Stimulated activated CD4-positive, alpha-beta T cell treated with anti-CD3 and anti-CD28 coated beads, Interleukin-12 subunit alpha, Interleukin-12 subunit beta, amount 100 ng/mL, for 4 hours (primary cell): ENCODE measurements at places on chromosomes 1 and 21.
A peak's percentile ranks its signal among the peaks of the same experiment; 100 is the strongest.

- no peak for DNase-seq
Observed at GRCh38 chr1:16088351-16088911, 15.0 kb upstream of the FAM131C start.

GRCh38 chr21:34912022-34912945 is 136.8 kb downstream of the RUNX1 start:
- DNase-seq = no peak

DNA sequence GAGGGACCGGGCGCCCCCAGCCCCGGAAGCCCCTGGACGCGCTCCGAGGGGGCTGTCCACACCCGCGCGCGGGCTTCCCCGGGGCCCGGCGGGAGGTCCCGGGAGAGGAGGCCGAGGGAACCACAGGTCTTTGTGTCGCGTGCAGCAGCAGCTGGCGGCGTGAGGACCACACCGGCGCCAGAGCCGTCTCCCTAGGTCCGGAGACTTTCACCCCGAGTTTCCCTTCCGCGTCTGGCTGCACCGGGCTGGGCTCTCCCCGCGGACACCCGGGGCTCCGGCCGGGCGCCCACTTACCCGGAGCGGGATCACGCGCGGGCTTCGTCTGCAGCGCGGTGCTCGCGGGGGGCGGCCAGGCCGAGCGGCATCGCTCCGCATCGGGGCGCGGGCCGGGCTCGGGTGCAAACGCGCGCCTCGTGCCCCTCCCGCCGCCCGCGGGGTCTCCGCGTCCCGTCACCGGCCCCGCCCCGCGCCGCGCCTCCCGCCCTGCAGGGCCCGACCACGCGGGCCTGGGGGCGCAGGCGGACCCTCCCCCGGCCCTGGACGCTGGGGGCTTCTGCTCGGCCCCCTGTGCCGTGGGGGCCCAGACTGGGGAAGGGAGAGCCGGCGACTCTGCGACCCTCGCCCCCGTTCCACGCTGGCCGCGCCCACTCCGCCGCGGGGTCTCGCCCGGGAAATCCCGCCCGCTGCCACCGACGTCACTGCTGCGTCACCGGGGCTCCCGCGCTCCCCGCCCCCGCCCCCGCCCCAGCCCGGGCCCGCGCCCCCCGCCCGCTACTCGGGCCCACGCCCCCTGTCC is at the start of gene GNG4:
Gene GNG4 (minus strand): TSS at position 417 of the 796 bp plus-strand sequence. CDS start 65,946 bp downstream, outside the sequence.
- DNase-seq = no peak

- DNase-seq = no peak
Observed at GRCh38 chr1:30422251-30422650, 301.1 kb downstream of the MATN1 start.

- DNase-seq = no peak
Observed at GRCh38 chr1:226406401-226406881, 1.5 kb downstream of the PARP1 start.

- DNase-seq = no peak
Observed at GRCh38 chr1:54815086-54815876, 14.2 kb upstream of the TTC22 start.

GRCh38 chr1:151968058-151968457 is 25.6 kb downstream of the S100A10 start:
- DNase-seq = peak; percentile 23

DNA sequence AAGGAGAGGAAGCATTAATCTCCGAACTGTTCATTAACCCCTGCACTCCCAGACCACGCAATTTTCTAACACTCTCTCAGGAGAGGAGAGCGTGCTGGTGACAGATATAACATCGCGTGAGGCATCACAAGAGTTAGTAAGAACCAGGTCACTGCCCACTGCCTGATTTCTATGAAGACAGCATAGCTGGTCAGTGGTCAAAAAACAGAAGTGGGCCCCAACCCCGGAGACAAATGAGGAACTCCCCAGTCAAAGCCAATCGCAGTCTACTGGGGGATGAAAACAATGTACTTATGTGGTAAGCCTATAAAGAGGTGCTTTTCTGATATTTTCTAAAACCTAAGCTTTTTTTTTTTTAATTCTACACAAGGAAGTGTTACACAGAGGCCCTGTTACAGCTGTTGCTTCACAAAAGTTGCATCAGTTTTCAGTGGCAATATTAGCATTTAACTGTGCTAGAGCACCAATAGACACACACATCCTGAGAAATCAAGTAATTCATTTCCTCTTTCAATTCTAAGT is 231.8 kb upstream of the IRF2BP2 start:
- no peak for DNase-seq

DNA sequence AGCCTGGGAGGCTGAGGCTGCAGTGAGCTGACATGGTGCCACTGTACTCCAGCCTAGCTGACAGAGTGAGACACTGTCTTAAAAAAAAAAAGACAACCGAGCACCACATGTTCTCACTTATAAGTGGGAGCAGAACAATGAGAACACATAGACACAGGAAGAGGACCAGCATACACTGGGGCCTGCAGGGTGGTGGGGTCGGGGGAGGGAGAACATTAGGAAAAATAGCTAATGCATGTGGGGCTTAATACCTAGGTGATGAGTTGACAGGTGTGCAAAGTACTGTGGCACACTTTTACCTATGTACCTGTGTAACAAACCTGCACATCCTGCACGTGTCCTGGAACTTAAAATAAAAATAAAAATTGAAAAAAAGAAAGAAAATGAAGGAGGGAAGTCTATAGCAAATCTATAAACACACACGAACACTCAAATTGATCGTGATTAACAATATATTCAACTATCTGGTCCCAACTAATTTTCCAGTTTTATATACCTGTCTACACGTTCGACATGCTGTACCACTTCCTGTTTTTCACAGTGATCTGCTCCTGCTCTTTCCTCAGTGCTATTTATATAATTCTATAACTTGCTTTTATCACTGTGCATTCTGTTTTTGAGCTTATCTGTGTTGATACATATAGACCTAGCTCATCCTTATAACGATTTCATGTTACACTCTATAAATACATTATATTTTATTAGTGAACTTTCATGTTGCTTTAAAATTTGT is 27.2 kb downstream of the AK5 start:
- DNase-seq = no peak

DNA sequence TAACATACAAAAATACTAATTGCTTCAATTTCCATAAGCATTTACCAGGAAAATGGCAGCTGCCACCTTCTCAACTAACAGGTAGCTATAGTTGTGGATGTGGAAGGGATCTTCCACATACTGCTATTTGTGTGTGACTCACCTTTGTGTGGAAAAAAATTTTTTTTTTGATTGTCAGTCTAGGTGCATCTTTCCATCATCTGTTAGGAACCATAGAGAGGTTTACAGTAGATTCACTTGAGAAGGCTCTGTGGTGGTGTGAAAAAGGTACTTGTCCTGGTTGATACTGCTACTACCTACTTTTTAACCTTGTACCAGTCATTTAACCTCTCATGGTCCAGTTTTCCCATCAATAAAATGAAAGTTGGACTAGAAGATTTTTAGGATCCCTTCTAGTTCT is 12.9 kb downstream of the DDX20 start:
- no peak for DNase-seq

- DNase-seq = no peak
Observed at GRCh38 chr1:93599479-93599878, 82.2 kb downstream of the BCAR3 start.

DNA sequence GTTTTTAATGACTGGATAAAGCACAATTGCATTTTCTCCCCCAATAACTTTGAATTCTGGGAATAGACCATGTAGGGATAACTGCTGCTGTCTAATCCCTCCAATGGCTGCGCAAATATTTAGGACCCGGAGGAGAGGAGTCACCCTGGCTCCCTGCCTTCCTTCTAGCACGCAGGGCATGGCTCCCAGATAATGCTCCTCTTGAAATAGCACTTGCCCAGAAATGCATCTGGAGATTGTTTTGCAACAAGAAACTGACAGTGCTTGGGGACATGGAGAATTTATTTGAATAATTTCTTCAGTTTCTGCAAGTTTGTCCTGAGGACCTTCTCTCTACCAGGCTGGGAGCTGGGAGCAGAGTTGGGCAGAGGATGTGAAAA is 83.5 kb downstream of the MAN1C1 start:
- DNase-seq = no peak

GRCh38 chr1:116164150-116164549 is 53.0 kb downstream of the MAB21L3 start:
- no peak for DNase-seq

- DNase-seq = no peak
Observed at GRCh38 chr1:28456078-28456477, 49.8 kb upstream of the RCC1 start.

GRCh38 chr1:66182551-66183178 is 351.3 kb upstream of the SGIP1 start:
- DNase-seq = no peak

DNA sequence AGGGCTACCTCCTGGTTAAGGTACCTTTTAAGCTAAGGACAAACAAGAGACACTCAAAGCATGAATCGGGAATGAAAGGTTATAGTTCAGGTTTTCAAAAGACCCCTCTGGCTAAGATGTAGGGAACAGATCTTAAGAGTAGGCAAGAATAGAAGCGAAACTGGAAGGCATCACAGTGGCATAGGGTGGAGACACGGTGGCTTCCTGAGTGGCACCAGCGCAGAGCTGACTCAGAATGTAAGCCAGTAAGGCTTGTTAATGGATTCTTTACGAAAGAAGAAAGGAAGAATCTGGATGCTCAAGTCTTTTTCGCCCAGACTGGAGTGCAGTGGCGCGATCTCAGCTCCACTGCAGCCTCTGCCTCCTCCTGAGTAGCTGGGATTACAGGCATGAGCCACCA is 21.2 kb downstream of the PADI6 start:
- DNase-seq = no peak

DNA sequence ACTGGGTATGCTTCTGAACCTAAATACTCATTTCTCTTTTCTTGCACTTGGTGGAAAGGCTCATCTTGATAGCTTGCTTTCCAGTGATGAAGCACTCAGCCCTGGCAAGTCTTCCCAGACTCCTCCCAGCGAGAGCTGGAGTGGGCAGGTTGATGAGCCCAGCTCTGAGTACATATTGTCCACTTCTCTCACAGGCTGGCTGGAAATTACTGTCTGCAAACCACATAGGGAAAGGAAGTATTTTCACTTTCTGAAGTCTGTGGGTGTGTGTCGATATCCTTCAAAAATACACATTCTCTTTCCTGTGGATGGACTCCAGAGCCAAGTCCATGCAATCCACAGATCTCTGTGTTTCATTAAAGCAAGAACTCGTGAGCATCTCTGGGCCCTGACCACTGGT is 38.7 kb upstream of the CNTN2 start:
- DNase-seq = no peak

GRCh38 chr1:204408074-204408507 is 3.5 kb downstream of the PPP1R15B start:
- DNase-seq = no peak

DNA sequence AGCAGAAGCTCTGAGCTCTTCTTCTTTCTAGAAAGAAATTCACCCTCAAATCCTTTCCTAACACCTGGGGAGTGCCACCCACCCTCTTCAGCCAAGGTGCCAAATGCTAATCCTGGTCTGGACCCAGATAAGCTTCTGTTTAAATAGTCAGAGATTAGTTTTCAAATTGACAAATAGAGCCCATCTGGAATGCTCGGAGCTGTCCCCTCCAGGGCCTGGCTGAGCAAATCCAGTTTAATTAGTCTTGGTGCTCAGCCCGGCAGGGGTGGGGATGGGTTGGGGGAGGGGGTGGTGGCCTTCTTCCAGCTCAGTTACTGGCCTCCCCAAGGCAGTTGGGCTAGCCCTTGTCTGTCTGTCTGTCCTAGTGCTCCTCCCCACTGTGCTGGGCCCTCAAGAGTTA is 269.5 kb downstream of the GRIK3 start:
- DNase-seq = no peak

- no peak for DNase-seq
Observed at GRCh38 chr1:41700581-41700980, 216.1 kb upstream of the EDN2 start.

DNA sequence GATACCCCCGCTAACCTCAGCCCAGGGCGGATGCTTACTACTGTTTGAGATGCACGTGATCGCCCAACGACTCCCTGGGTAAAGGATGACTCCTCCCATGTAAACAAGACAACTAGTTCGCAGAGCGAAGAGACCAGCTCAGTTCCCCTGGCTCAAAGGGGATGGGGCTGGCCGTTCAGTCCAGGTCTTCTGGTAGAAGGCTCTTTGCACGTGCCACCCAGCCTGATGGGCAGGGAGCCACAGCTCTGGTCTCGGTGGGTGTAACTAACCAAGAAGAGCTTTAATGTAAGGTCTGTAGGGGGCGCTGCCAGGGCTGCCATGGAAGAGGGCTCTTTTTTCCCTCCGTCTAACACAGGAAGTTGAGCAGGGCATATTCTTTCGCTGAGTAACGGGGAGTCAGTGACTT is 49.4 kb upstream of the PARP1 start:
- DNase-seq = peak; percentile 11

- DNase-seq = no peak
Observed at GRCh38 chr1:31799895-31800673, 15.7 kb downstream of the SPOCD1 start.

DNA sequence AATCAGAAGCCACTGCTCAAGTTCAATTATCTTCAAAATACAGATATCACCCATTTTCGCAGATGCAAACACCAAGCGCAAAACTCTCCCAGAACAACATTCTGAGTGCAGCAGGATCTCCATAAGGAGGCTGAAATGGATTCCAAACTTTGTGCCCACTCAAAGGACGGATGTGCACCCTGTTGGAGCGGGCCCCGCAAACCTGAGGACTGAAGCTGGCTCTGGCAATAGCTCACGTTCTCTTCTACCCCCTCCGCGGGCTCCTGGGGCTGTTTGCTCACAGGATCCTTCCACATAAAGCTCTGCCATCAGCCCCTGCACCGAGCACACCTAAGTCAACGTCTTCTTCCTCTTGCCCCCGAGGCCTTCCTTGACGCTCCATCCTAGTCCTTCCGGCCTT is 11.7 kb upstream of the RCSD1 start:
- DNase-seq = no peak

DNA sequence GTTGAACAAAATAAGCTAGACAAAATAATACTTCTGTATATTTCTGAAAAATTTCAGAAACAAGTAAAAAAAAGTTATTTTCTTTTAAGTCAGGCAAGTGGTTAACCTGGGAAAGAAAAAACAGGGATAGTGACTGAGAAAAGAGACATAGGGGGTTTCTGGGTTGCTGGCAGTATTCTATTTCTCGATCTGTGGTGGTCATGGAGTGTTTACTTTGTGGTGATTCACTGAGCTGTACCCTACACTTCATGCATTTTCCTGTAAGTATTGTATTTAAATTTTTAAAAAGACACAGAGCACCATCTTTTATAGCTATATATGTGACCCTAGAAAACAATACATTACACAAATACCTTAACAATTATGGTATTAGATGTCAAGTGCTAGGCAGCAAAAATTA is 58.2 kb downstream of the ZNF644 start:
- no peak for DNase-seq
